ENCODE measurements at places on chromosomes 13 and 19.

DNA sequence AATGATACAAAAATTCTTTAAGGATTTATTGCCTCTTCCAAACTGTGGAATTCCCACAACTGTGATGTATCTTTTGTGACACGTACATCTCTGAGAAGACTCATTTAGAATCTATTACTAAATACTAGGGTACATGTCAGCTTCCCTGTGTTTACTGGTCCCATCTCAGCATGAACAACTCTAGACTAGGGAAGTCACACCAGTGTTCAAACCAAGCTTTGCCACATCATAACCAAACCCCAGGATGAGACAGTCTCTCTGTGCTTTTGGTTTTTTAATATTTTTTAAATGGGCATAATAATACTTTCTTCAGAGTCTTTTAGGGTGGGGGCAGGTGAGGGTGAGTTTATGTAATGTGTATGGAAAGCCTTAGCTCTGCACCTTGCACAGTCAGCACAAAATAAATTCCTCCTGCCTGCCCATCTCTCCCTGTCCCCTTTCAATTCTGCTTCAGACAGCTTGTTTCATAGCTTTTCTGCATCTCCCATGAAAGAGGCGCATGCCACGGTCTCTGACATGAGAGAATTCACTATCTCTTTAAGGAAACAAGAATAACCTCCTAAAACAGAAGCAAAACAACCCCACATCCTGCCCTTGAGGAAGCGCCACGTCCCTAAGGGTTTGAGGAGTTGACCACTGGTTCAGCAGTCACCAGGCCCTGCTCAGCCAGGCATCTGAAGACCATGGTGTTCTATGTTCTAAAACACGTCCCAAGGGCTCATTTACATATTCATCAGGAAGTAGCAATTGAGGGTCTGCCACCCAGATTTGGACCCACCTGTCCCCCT lies 174.5 kb downstream of the USP12 start:
- no peak for DNase-seq

GRCh38 chr19:45820413-45821102 lies 5.5 kb upstream of the RSPH6A start:
- no peak for DNase-seq

GRCh38 chr13:44088411-44088810 lies 208.7 kb downstream of the LACC1 start:
- DNase-seq = no peak

DNA sequence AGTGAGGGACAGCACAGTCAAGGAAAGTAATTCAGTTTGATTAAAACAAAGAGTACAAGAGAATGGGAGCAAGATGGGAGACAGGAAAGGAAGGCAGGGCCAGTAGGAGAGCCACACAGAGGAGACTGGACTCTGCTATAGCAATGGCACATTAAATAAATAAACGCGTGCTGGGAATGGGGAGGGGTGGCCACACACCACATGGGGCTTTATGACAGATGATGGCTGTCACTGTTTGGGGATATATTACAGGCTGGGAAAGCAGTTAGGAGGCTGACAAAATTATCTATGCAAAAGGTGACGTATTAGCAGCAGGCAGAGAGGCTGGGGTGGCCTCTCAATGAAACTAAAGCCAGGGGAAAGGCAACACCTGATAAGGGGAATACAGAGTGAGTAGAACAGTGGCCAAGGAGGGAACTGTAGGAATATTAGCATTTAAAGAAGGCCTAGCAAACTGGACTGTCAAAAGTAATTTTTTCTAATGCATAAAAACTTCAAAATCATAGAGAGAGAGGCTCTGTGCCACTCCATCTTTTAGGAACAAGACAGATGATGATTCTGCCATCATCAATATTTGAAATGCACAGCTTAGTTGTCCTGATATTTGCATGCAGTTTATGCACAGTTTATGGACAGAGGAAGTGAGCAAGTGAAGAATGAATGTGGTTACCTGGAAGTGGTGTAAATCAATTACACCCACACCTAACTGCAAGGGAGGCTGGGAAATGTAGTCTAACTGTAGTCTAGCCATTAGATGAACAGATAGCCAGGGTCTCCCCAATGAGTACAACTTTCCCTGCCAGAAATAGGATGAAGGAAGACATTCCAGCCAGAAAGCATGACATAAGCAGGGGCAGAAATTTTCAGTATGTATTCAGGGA lies 346.5 kb downstream of the FOXO1 start:
- DNase-seq = peak; percentile 6

DNA sequence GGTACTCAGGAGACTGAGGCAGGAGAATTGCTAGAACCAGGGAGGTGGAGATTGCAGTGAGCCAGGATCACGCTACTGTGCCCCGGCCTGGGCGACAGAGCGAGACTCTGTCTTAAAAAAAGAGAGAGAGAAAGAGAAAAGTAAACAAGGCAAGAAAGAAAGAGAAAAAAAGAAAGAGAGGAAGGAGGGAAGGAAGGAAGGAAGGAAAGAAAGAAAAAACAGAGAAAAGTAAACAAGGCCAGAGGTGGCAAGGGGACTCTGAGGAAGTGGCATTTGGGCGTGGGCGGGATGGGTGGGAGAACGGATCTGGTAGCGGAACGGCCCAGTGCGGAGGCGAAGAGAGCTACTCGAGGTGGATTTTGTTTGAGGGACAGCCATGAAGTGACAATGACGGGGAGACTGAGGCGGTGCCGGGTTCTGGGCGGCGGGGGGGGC lies 7.5 kb upstream of the ARRDC2 start:
- DNase-seq = no peak

DNA sequence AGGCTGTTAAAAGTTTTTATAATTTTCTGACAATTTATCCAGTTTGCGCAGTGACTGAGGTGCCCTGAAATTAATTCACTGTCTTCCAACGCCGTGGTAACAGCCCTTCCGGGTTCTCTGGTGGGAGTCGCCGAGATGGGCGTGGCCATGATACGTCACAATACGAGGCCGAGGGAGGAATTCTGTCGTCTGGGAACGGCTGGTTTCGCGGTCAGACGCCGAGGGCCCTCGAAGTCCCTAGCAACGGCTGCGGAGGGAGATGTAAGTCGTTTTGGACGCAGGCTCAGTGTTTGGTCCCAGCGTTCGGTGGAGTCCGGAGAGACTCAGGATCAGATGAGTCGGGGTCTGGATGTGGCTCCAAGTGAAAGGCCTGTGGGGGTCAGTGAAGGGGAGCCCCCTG lies 21.7 kb downstream of the ZNF613 start:
- DNase-seq = no peak

GRCh38 chr19:53991224-53992113 lies at the start of gene CACNG6:
TSS of gene CACNG6 (plus strand) at chr19:53991637. CDS start at chr19:53992878, 1,241 bp downstream.
- DNase-seq = no peak

GRCh38 chr19:11485245-11485837 lies 4.5 kb upstream of the ELAVL3 start:
- DNase-seq = no peak

DNA sequence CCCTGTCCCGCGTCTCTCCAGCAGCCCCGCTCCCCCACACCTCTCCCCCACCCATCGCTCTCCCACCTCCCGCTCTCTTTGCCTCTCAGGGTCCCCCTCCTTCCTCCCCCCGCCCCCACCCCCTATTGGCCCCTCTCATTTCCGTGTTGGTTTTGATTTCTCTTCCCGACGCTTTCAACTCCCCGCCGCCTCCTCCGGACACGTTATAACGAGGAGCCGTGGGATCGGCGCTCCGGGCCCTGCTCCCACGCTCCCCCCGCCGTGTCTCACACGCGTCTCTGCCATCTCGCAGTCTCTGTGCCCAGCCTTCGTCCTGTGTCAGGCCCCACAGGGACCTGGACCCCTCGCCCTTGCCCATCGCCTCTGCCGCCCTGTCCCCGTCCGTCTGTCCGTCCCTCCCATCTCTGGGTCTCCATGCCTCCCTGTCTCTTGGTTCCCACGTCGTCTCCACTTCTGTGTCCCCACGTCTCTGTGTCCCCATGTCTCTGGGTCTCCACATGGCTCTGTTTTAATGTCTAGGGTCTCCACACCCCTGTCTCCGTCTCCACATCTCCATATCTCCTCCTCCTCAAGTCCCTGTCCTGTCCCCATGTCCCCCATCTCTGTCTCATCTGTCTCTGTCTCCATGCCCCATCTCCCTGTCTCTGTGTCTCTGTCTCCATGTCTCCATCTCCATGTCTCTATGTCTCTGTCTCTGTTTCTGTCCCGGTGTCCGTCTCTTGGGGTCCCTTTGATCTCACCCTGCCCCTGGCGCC lies 13.1 kb downstream of the ERFL start:
- DNase-seq = no peak

GRCh38 chr13:51437550-51438127 lies 15.2 kb downstream of the INTS6 start:
- DNase-seq = peak; percentile 48

- DNase-seq = no peak
Measured at GRCh38 chr13:63110466-63110865, 1694.8 kb upstream of the PCDH20 start.

- DNase-seq = no peak
Measured at GRCh38 chr19:58330458-58330857, 3.7 kb downstream of the ZSCAN22 start.

- no peak for DNase-seq
Measured at GRCh38 chr19:596263-596655, 6.6 kb downstream of the HCN2 start.

DNA sequence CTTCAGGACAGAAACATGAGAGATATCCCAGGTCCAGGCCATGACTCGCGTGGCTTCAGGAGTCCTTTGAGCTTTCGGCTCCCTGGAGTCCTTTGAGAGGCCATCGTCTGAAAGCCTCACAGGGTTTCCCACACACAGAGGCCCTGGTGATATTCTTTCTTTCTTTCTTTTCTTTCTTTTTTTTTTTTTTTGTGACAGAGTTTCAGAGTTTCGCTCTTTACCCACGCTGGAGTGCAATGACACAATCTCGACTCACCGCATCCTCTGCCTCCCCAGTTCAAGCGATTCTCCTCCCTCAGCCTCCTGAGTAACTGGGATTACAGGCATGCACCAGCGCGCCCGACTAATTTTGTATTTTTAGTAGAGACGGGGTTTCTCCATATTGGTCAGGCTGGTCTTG lies 5.5 kb downstream of the SIN3B start:
- DNase-seq = no peak

DNA sequence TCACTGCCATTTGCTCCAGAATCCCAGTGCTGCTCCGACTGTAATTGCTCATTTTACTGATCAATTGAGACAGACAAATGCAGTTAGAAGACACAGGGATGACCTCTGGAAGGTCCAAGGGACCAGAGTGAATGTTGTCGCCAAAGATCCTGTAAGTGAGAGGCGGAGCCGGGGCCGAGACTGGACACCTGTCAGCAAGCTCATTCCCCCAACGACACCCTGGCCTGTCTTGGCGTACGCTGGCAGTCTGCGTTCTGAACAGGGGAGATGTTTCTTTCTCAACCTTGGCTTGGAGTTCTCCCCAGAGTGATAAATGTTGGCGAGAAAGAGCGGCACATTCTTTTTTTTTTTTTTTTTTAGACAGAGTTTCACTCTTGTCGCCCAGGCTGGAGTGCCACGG lies 24.2 kb downstream of the GADD45B start:
- DNase-seq = no peak

- DNase-seq = no peak
Measured at GRCh38 chr19:35094656-35095055, 21.0 kb upstream of the FXYD3 start.

DNA sequence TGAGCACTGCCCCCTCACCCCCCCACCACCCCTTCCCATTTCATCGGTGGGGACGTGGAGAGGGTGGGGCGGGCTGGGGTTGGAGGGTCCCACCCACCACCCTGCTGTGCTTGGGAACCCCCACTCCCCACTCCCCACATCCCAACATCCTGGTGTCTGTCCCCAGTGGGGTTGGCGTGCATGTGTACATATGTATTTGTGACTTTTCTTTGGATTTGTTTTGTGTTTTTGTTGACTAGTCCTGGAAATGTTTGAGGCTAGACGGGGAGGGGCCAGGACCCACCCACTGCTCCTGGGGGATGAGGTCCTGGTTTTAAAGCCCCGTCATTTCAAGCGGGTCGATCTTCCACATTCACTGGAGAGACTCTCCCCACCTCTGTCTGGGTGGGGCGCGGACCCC lies 3.0 kb upstream of the TEKTIP1 start:
- no peak for DNase-seq

DNA sequence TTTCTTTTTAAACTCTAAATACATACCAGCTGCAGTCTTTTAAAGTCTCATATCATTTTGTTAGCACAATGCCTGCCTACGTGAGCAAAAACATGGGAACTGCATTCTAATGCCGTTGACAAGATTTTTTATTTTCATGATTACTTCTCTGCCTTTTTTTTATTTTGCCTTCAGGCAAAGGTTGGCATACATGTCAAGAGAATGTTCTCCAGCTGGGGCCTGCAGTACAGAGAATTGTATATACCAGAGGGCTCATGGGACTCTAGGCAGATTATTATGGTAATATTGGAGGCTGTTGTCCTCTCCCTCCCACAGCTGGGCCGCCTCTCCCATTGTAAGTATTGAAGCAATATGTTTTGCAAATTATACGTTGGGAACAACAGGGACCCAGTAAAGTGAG lies 53.9 kb upstream of the OBI1 start:
- peak; percentile 25 for DNase-seq

- DNase-seq = no peak
Measured at GRCh38 chr13:23618341-23618740, 48.1 kb downstream of the TNFRSF19 start.

DNA sequence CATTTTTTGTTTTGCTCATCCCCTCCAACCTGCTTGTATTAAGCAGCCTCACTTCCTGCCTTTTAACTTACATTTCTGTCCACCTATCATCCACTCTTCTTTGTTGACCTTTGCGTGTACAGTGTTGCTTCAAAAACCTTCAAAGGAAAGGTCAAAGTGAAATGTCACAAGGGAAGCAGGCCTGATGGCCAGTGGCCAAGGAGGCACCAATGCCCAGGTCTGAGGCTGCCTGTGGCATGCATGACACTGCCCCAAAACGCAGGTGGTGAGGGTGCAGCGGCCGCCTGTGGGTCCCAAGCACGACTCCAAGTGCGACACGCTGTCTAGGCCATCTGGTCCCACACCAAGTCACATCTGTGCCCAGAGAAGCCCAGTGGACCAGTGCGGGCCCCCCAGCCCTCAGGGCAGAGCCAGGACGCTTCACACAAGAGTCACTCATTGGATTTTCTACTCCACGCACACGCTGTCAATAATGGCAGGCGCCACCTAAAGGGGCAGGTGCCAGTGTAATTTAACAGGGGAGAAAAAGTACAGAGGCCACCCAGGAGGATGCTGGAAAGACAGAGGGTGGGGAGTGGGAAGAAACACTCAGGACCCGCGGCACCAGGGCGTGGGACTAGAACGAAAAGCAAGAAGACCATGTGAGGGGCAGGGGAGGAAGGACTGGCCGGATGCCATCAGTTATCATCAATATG lies 23.5 kb downstream of the SLC7A1 start:
- no peak for DNase-seq

- DNase-seq = no peak
Measured at GRCh38 chr13:31172535-31172934, 10.8 kb upstream of the HSPH1 start.

- no peak for DNase-seq
Measured at GRCh38 chr13:94061301-94061700, 418.2 kb downstream of the DCT start.

GRCh38 chr19:51398096-51398704 lies 7.8 kb upstream of the C19orf84 start:
- peak; percentile 24 for DNase-seq
